ENCODE measurements at places on chromosomes 4 and X.

DNA sequence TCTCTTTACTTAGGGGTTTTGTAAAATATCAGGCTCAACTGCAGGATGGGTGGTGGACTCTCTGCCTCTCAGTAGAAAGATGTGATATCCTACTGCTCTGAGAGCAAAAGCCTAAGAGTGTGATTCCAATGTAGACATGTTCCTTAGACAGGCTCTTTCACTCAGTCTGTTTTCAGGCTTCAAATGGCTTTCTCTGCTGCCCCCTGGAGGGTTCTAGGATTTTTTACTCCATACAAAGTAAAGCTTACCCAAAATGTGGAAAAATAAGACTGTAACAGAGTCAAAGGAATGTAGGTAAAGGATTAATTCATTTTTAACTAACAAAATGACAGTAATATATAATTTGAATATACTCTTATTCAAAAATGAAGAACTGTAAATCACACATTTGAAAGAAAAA lies 32.1 kb downstream of the ZGRF1 start:
- peak; percentile 87 for DNase-seq

DNA sequence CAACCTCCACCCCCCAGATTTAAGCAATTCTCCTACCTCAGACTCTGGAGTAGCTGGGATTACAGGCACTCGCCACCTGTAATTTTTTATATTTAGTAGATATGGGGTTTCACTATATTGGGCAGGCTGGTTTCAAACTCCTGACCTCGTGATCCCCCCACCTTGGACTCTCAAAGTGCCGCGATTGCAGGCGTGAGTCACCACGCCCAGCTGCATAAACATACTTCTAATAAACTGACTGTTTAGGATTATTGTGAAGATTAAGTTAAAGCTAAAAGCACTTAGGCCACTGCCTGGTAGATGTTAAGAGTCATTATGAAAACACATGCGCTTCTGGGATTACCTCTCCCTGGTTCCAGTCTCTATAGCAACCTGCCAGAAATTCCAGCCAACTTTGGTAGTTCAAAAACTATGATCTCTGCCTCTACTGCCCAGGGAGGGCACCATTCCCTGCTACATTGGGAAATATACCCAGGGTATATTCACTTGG lies 30.2 kb upstream of the GRIA3 start:
- no peak for DNase-seq

DNA sequence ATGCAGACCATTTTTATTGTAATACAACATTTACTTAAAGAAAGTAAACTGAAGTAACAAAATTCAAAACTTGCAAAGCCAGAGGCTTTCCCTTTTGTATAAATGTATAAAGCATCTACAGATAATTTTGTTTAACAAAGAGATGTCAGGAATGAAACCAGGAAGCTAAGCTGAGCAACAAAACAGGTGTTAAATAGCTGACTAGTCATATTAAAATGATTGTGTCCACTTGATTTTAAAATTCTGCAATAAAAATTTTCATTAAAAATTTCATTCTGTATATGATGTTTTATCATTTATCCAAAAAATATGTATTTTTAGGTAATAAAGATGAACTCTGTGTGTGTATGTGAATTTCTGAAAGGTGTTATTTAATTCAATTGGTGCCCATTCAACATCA lies 72.0 kb upstream of the TRAM1L1 start:
- no peak for DNase-seq

GRCh38 chr4:155749041-155749440 lies 9.8 kb upstream of the GUCY1B1 start:
- no peak for DNase-seq

GRCh38 chr4:74038086-74038424 lies 434 bp downstream of the CXCL3 start:
- DNase-seq: peak; percentile 53

- no peak for DNase-seq
Observed at GRCh38 chrX:16785247-16786138, 773 bp upstream of the TXLNG start.

- DNase-seq: no peak
Observed at GRCh38 chrX:141733371-141733770, 34.8 kb upstream of the SPANXD start.

DNA sequence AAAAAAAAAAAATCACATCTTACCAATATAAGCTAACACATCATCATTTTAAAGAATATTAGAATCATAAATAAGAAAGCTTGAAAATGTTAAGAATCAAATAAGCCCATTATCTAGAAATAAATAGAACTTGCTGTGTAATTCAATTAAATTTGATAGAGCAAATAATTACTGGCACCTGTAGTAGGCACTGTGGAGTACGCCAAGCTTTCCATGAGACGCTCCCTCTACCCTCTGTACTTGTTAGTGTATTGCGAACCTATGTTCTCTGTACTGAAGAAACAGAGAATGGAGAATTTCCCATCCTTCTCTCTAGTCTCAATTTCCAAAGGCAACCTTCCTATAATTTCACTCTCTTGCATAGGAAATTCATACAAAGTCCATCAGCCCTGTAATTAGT lies 61.7 kb upstream of the HAND2 start:
- no peak for DNase-seq

DNA sequence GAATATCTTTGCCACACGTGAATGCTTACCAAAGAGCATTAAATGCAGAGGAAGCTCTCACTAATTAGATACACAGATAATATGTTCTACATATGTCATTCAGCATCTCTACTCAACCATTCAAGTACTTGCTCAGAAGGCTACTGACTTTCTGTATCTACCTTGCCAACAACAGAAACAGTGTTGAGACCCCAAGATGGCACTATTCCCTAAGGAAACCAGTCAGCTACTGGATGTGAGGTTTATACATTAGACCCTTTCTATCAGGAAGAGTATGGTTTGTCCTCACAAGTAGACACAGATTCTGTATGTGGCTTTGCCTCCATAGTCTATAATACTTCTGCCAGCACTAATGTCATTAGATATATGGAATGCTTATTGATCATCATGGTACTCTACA lies 443.9 kb upstream of the INTU start:
- peak; percentile 7 for DNase-seq

DNA sequence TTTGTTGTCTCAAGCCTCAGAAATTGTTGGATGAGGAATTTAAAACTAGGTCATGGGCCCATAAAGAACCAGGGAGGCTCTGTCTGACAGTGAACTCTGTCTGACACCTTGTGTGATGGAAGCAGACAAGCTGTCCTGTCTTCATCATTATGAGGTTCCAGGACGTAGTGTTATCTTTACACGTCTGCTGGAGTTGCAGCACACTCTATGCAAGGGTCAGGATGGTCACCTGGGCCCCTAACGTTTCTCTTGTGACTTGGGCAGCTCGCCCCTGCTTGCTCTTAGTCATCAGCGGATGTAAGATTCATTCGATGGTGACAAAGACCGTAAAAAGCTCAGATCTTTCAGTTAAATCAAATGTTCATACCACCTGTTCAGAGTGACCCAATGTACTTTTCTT lies 92.0 kb upstream of the ADGRG2 start:
- no peak for DNase-seq

GRCh38 chr4:170769862-170770261 lies 680.1 kb upstream of the AADAT start:
- DNase-seq: no peak

- no peak for DNase-seq
Observed at GRCh38 chr4:83011689-83012199, 1.1 kb upstream of the LIN54 start.

GRCh38 chr4:3340700-3341083 lies 47.9 kb downstream of the RGS12 start:
- DNase-seq: no peak

DNA sequence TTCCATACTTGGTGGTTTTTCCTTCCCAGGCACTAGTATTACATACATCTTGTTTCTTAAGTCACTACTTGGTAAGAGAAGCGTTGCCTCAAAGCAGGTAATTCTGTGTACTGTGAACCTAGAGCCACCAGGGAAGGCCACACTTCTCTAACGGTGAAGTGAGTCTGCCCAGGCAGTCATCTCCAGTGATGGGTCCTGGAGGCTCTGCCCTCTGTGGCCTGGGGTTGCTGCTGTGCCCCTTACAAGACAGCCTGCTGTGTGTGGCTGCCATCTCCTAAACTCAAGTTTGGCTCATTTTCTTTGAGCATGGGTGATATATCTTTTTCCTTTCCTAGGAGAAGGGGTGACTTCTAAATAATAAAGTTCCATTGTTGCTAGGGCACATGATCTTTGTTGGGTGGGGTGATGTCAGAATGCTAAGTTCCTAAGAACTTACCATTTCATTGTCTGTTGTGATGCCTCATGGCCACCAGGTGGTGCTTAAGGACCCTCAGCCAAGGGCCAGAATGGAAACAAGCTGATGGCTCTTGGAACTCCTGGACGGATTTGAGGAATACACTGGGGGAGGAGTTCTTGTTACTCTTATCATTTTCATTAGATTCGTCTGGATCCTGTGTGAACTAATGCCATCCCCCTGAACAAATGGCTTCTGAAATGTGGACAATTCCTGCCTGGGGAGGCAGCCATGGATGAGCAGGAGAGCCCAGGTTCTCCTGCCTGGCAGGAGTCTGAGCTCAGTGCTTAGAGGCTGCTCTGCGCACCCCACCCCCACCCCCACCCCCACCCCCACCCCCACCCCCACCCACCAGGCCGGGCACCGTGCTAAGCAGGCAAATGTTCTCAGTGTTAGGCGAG lies 41.1 kb upstream of the WDR1 start:
- DNase-seq: peak; percentile 88

DNA sequence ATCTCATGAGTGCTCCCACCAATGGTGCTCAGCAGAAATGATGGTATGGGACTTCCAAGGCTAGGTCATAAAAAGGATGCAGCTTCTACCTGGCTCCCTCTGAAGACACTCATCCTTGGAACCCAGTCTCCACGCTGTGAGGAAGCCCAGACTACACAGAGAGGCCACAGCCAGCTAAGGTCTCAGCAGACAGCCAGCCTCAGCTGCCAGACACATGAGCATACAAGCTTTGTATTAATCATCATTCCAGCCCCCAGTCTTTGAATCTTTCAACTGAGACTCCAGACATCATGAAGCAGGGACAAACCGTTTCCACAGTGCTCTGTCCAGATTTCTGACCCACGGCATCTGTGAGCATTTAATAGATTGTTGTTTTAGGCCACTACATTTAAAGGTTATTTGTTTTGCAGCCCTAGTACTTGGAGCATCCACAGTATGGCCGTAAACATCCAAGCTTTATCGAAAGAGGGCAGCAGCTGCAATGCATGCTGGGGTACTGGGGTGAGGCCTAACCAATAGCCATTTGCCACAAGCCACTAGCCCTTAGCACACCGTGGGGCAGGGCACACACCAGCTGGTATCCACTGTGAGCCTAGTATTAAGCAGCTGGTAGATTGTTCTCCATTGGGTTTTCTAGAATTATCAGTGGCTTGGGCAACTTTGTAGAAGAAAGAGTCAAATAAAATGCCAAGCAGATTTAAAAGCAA lies 449.1 kb downstream of the BCOR start:
- no peak for DNase-seq

GRCh38 chr4:5976921-5977320 lies 41.3 kb downstream of the C4orf50 start:
- no peak for DNase-seq

DNA sequence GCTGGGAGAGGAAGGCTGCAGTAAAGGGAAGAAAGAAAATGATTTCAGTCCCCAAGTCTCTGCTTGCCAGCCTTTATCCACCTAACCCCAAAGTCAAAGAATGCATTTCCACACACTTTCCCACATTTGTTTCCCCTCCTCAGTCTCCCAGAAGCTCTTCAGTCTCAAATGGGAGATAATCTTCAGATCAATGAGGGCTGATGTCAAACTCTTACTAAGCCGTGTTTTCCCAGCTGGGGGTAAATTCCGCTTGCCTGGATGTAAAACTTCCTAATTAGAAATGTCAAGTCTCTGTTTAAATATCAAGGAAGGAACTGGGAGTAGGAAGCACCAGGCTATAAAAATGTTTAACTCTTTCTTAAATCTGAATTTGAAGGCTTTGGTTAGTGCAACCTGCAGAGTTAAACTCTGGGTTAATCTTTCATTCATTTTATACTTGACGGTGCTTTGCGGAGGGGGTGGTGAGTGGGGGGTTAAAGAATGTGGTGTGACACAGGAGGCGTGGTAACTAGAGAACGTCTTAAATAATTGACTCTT lies 601.4 kb upstream of the ACTRT1 start:
- peak; percentile 12 for DNase-seq

DNA sequence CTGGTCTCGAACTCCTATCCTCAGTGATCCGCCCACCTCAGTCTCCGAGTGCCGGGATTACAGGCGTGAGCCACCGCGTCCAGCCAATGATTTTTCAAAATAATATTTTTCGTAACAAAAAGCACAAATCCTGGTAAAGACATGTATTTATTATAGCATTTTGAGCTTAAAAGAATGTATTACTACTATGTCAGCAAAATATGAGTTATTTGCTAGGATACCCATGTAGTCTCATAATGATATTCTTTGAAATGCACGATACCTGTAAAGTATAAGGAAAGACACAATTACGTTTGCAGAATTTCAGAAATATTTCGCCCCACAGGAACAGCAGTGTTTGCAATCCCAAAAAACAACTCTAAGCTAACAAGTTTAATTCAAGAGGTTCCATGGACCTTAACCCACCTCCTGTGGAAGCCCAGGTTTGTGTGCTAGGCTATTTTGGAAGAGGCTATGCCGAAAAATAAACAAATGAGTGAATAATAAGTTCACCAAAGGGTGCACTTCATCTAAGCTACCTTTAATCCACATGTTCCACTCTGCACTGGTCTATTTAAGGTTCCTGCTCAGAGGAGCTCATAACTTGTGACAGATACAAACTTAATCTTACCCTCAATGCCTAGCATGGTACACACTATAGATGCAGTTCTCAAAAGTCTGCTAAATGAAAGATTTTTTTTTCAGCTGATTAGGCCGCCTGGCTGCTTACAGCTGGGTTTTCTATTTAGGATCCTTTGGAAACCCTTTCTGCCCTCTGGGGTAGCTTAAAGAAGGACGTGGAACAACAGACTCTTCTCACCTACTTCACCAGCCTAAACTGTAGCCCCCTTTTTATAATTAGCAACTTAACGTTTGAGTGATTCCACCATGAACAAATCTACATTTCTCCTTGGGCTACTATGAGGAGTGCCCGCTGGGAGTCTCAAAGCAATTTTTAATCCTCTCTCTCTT lies 5.0 kb downstream of the FRYL start:
- no peak for DNase-seq

GRCh38 chr4:20219521-20219920 lies 32.2 kb upstream of the SLIT2 start:
- no peak for DNase-seq

GRCh38 chr4:175536852-175537453 lies 275.1 kb downstream of the GPM6A start:
- DNase-seq: peak; percentile 86

- DNase-seq: peak; percentile 95
Observed at GRCh38 chr4:110193822-110194761, 4.3 kb downstream of the ELOVL6 start.

GRCh38 chrX:20352935-20353336 lies 86.2 kb upstream of the RPS6KA3 start:
- no peak for DNase-seq
